Endothelial cell of umbilical vein (primary cell): ENCODE measurements at places on chromosomes 4 and X. TPM values are rescaled to one million over a fixed set of nuclear protein-coding genes. Genes with fewer than 3 reads are reported as not detected.
A peak's percentile ranks its signal among the peaks of the same experiment; 100 is the strongest.

- no peaks in the 10 kb centered on the region for H3K36me3 ChIP-seq
- H3K27ac ChIP-seq: no peak overlapping the region
- H3K27me3 ChIP-seq: no peaks in the 10 kb centered on the region
- no peak overlapping the region for H3K4me3 ChIP-seq
- no peaks in the 10 kb centered on the region for H3K4me1 ChIP-seq
These were observed 552.7 kb upstream of the TENM3 start for GRCh38 chr4:181690498-181690897.

- no peak overlapping the region for H3K27ac ChIP-seq
- H3K36me3 ChIP-seq: peaks cover 4% of the 10 kb centered on the region
- peak; percentile 36 for DNase-seq
- peaks cover 12% of the 10 kb centered on the region for H3K4me1 ChIP-seq
- H3K4me3 ChIP-seq: no peak overlapping the region
These were observed 95.5 kb downstream of the NSUN7 start for GRCh38 chr4:40845154-40845835.

GRCh38 chr4:45971108-45971507, 152.7 kb downstream of the GABRG1 start:
- no peak overlapping the region for H3K4me3 ChIP-seq
- DNase-seq: no peak
- no peaks in the 10 kb centered on the region for H3K4me1 ChIP-seq
- H3K27me3 ChIP-seq: no peaks in the 10 kb centered on the region

DNA sequence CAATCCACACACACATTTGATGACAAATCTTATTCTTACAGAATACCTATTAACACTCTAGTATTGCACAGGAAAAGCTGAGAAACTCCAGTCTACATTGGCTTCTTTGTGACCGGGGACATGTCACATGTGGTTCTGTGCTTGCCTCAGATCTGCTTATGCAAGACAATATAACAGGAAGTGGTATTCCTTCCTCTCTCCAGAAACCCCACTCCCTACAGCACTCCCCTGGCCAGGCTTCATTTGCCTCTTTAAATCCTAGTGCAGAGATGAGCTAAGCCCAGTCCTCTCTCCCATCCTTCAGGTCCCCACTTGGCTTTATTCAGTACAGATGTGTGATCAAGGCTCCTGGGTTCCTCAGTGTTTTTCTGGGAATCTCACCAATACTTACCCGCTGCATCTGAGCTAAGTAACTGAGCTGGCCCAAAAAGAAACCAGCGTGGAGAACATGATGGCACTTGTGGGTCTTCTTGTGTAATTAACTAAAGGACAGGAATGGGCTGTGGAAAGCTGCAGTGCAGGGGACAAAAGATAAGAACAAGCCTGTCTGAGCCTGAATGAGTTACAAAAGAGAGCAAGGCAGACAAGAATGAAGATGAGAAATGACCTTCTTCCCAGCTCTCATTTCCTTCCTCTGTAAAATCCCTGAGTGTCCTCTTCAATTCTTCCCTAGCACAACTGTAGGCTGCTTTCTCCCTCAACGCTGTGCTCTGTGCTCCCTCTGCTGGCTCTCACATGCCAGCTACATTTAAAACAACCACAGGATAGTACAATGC, 105.6 kb downstream of the HNRNPD start:
- no peak overlapping the region for H3K4me3 ChIP-seq
- H3K27me3 ChIP-seq: peaks cover 3% of the 10 kb centered on the region
- peak; percentile 37 for DNase-seq
- H3K27ac ChIP-seq: no peak overlapping the region
- no peaks in the 10 kb centered on the region for H3K36me3 ChIP-seq

DNA sequence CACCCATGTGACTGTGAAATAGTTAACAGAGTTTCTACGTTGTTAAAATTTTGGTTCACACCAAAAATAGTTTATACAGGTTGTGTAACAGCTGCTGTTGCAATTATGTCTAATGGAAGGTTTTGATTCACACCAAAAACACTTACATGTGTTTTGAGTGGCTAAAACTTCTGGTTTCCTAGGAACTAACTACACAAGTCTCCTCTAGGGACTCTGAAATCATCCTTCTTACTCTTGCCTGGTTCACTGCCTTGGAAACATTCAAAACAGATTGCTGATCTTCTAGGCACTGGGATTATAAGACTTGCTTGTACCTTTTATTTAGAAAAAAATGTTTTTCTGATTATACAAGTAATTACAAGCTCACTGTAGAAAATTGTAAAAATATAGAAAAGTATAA, 14.9 kb upstream of the MORC4 start:
- H3K27ac ChIP-seq: no peak overlapping the region
- H3K4me1 ChIP-seq: no peaks in the 10 kb centered on the region

- no peak overlapping the region for H3K27ac ChIP-seq
- H3K4me1 ChIP-seq: no peaks in the 10 kb centered on the region
- no peak overlapping the region for H3K4me3 ChIP-seq
- H3K27me3 ChIP-seq: no peaks in the 10 kb centered on the region
- no peaks in the 10 kb centered on the region for H3K36me3 ChIP-seq
These were observed 26.3 kb upstream of the ZMAT1 start for GRCh38 chrX:101958139-101958538.

DNA sequence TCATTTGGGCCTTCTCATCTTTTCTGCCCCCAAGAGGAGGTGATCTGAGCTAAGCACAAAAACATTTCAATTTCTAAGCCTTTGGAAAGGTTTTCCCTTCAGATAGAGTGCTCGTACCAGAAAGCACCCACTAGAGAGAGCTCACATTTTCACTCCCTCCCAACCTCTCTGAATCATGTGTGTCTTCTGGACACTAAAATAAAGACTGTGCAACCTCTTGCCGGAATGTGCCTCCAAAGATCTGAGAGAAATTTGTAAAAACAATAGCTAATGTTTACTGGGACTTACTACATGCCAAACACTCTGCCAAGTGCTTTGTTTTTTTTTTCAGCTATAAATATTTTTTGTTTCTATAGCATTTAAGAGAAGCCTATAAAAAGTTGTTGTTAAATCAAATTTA, 120.6 kb upstream of the LNX1 start:
- H3K4me3 ChIP-seq: no peak overlapping the region
- no peaks in the 10 kb centered on the region for H3K36me3 ChIP-seq
- no peaks in the 10 kb centered on the region for H3K4me1 ChIP-seq

DNA sequence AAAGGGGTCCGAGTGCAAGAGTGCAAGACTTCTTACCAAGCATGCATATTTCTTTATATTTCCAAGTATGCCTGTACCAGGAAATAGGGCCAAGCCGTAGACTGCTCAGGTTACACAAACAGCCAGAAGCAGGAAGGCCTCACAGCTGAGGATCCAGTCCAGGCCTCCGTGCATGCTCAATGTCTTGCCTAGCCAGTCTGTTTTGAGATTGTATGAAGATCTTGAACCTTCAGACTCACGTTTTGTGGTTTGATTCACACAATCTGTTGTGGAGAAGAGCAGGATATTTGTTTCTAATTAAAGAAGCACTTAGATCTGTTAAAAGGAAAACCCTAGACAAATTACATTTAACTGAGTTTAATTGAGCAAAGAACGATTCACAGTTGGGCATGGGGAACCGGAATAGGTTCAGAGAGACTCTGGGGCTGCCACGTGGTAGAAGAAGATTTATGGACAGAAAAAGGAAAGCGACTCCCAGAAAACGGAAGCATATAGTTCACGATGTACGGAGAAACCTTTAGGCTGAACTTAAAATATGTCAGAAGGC, 1.2 kb downstream of the MGST2 start:
- peaks cover 23% of the 10 kb centered on the region for H3K4me1 ChIP-seq
- peak overlapping the region; percentile 77 for H3K27ac ChIP-seq
- H3K36me3 ChIP-seq: no peaks in the 10 kb centered on the region
- no peaks in the 10 kb centered on the region for H3K27me3 ChIP-seq
- H3K4me3 ChIP-seq: peak overlapping the region; percentile 56

DNA sequence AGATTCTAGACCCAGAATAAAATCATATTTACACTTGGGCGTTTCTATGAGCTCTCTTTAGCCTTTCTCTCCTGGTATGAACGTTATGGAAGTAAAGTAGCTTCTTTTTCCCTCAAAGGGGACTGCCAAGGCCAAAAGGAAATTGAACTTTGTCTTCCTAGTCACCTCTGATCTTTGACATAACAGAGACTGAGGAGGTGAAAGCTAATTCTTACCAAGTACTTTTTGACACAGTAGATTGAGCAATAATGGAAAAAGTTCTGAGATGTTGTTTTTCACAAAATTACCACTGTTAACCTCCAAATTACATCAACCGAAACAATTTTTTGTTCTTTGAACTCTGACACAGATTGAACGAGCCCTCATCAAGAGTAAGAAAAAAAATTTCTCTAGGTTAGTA, 318.4 kb downstream of the TEX13A start:
- no peaks in the 10 kb centered on the region for H3K36me3 ChIP-seq
- no peaks in the 10 kb centered on the region for H3K4me1 ChIP-seq
- H3K4me3 ChIP-seq: no peak overlapping the region
- no peak overlapping the region for H3K27ac ChIP-seq

DNA sequence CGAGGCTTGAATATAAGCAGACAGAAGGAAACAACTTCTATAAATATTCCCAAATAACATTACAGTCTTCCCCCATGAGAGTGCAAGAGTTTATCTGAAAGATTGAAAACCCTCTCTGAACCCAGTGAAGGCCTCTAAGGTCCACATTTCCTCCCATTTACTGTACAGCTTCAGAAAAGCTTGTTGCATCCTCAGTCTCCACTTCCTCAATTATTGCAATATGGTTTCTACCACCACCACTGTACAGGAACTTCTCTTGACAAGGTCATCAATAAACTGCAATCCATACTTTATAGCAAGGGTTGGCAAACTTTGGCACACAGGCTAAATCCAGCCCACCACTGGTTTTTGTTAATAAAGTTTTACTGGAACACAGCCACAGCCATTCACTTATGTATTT, 239.0 kb downstream of the THOC2 start:
- no peak for DNase-seq
- no peak overlapping the region for H3K4me3 ChIP-seq
- H3K36me3 ChIP-seq: no peaks in the 10 kb centered on the region
- no peaks in the 10 kb centered on the region for H3K27me3 ChIP-seq

DNA sequence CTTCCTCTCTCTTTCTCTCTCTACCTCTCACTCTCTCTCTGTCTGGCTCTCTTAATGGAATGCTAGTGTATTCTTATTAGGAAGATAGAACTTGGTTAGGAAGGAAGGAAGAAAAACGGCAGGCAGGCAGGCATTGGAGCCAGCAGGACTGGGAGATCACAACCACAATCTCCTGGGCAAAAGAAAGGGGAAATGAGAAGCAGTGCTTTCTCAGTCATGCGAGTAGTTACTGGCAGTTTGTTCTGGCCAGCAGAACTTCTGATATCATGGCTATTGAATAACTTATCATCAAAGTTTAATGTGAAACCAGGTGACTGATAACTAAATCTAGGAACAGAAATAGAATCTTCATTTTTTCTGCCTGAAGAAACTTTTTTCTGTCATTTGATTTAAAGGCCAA, 60.9 kb upstream of the PAGE1 start:
- peaks cover 3% of the 10 kb centered on the region for H3K27me3 ChIP-seq
- no peak overlapping the region for H3K27ac ChIP-seq
- no peaks in the 10 kb centered on the region for H3K36me3 ChIP-seq
- H3K4me3 ChIP-seq: no peak overlapping the region

- H3K4me3 ChIP-seq: no peak overlapping the region
- no peaks in the 10 kb centered on the region for H3K4me1 ChIP-seq
- DNase-seq: no peak
- H3K27ac ChIP-seq: no peak overlapping the region
These were observed 104.0 kb downstream of the CPZ start for GRCh38 chr4:8696369-8697127.

DNA sequence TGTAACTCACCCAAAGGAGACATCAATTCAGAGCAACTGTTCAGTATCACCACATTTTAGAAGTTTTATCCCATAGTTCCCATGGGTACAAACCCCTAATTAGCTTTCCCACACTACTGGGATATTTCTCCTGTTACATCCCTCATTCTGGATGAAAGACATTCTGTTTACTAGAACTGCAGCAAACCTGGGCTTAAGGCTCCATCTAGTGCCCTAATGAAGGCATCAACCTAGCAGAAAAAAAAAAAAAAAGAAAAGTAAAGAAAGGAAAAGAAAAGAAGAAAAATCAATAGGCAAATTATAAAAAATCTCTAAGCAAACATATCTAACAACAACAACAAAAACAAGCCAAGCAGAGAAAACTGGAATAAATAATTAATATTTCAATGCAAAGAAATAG, 133.7 kb upstream of the CPXCR1 start:
- H3K4me1 ChIP-seq: no peaks in the 10 kb centered on the region
- H3K27me3 ChIP-seq: no peaks in the 10 kb centered on the region
- H3K4me3 ChIP-seq: no peak overlapping the region
- peak; percentile 43 for DNase-seq
- H3K36me3 ChIP-seq: no peaks in the 10 kb centered on the region
- no peak overlapping the region for H3K27ac ChIP-seq

DNA sequence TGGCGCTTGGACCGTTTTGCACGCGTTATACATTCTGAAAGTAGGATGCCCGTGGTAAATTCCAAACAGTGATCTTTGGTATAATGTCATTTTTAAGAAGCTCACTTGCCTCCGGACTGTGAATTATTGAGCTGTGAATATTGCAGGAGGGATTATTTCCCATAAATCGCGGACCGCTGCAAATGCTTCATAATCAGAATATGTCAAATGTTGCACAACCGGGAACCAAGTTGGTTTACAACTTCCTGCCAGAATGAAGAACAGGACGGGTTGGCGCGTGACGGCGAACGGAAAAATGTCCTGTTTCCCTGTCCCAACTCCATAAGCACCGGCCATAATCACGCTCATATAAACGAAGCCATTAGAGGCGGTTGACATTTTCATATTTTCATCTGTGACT, 67.6 kb downstream of the SHOX start:
- no peak overlapping the region for H3K4me3 ChIP-seq
- H3K27ac ChIP-seq: no peak overlapping the region
- H3K36me3 ChIP-seq: no peaks in the 10 kb centered on the region
- DNase-seq: no peak
- no peaks in the 10 kb centered on the region for H3K27me3 ChIP-seq

- H3K4me3 ChIP-seq: no peak overlapping the region
- no peaks in the 10 kb centered on the region for H3K4me1 ChIP-seq
- no peak for DNase-seq
- no peaks in the 10 kb centered on the region for H3K27me3 ChIP-seq
- H3K27ac ChIP-seq: no peak overlapping the region
- H3K36me3 ChIP-seq: no peaks in the 10 kb centered on the region
These were observed 162.7 kb upstream of the CPXCR1 start for GRCh38 chrX:88584283-88584682.

DNA sequence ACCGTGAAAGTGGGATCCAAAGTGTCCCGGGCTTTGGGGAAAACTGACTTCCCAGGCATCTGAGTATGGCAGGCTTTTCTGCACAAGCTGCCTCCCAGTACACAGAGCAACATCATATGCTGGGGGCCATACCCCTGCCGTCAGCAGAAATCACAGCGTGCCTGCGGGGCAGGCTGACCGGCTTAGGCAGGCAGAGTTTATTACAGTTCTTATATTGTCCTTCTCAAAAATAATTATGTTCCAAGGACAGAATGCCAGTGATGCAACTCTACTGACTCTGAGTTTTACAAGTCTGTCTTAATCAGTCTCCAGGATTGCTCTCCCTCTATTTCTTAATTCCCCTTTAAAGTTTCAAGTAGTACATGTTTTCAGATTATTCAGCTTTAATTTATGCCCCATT, 37.0 kb downstream of the IL21 start:
- peaks cover 5% of the 10 kb centered on the region for H3K4me1 ChIP-seq
- DNase-seq: no peak
- no peaks in the 10 kb centered on the region for H3K36me3 ChIP-seq

IL2 gene
- total RNA-seq: not detected in 2 replicates

DSPP gene
- not detected in 2 replicates for total RNA-seq

PDLIM3 gene
- total RNA-seq: 9.7 and 12.2 TPM in 2 replicates

THAP9 gene
- total RNA-seq: 1.7 and 3.2 TPM in 2 replicates

CXCL11 gene
- total RNA-seq: 0.55 and 1.1 TPM in 2 replicates

CXCL8 gene
- total RNA-seq: 5.2 and 12.6 TPM in 2 replicates
